ENCODE measurements at places on chromosomes 12 and 14. TPM values are rescaled to one million over a fixed set of nuclear protein-coding genes. Genes with fewer than 3 reads are reported as not detected.

GRCh38 chr12:87933991-87934390 lies 95.2 kb downstream of the C12orf50 start:
- H3K4me1 ChIP-seq = no peaks in the 10 kb centered on the region
- no peaks in the 10 kb centered on the region for H3K27me3 ChIP-seq
- no peak for DNase-seq
- H3K27ac ChIP-seq = no peak overlapping the region
- H3K36me3 ChIP-seq = no peaks in the 10 kb centered on the region
- no peak overlapping the region for H3K4me3 ChIP-seq

DNA sequence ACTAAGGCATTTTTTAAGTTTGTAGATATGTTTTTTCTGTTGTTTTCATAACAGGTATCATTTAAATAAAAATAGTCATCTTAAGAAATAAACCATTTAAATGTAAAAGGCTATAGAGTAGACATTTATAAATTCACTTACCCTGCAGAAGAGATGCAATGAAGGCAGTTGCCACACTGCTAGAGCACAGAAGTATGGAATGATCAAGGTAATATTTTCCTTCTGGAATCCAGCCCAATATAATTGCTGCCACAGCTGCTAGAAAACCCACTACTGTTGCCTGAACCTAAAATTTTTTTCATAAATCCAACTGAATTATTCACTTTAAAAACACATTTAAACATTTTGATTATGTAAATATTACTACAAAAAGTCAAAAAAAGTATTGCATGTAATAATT lies 69.2 kb downstream of the SLC41A2 start:
- H3K27me3 ChIP-seq = no peaks in the 10 kb centered on the region
- no peak overlapping the region for H3K27ac ChIP-seq
- no peaks in the 10 kb centered on the region for H3K36me3 ChIP-seq

DNA sequence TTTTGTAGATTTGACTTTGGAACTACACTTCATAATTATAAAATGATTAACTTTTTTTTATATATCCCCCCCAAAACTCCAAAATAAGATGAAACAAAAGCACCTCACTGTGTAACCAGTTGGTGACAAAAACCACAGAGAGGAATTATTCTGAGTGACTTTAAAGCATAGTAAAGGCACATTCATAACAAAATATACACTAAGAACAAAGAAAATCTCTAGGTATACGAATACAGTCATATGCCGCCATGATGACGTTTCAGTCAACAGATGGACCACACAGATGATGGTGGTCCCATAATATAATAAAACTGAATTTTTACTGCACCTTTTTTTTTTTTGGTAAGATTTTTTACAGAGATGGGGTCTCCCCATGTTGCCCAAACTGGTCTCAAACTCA lies 70.7 kb downstream of the MED13L start:
- H3K4me1 ChIP-seq = peaks cover 19% of the 10 kb centered on the region
- H3K4me3 ChIP-seq = no peak overlapping the region
- no peak for DNase-seq
- H3K27ac ChIP-seq = no peak overlapping the region
- no peaks in the 10 kb centered on the region for H3K27me3 ChIP-seq

DNA sequence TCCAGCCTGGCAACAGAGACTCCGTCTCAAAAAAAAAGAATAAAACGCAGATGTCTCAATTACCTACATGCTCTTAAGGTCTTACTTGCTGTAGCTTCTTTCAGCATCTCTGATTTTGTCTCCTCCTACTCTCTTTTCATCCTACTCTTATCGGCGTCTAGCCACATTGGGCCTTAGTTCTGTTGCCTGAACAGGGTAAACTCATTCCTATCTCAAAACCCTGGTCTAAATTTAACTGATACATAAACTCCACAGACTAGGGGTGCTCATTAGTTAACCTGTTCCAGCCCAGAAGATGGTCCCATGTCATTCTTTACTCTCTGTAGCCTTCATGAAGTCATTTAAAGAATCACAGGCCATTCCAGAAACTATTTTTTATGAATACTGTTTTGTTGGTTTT lies 33.6 kb downstream of the EXD2 start:
- peaks cover 12% of the 10 kb centered on the region for H3K4me1 ChIP-seq
- no peak for DNase-seq
- no peaks in the 10 kb centered on the region for H3K27me3 ChIP-seq
- no peak overlapping the region for H3K4me3 ChIP-seq
- no peak overlapping the region for H3K27ac ChIP-seq

DNA sequence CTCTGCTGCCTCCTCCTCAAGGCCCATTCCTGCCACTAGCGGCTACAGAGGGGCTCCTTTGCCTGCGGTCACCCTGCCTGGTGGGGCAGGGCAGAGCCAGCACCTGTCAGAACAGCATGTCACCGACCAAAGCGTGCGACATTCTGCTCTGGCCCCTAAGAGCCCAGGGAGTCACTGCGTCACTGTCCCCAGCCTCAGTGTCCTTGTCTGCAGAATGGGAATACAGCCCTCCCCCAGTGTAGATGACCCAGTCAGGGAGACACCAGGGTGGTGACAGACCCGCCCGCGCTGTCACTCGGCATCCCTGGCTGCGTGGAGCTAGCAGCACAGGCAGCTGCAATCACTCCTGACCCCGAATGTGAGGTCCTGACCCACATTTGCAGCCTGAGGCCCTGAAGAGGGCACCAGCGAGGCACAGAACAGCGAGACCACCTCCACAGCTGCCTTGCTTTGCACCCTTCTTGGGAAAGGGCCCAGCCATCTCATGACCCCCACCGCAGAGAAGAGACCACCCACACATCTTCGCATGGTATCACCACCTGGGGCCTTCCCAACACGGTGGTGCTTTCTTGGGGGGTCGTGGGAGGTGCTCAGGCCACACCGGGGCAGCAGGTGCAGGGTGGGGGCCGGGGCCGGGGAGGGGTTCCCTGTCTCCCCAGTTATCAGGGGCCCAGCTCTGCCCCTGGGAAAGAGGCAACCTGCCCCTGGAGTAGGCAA lies 2.5 kb downstream of the AHNAK2 start:
- H3K27ac ChIP-seq = peak overlapping the region; percentile 87
- H3K4me3 ChIP-seq = peak overlapping the region; percentile 64
- peaks cover 88% of the 10 kb centered on the region for H3K4me1 ChIP-seq

MUCL1 gene
- not detected for total RNA-seq

TAS2R19 gene
- total RNA-seq = 1.8 TPM

All from esophagus muscularis mucosa (tissue), 4 donors.